ENCODE measurements at places on chromosomes 16 and 17.

- no peak for DNase-seq
Measured at GRCh38 chr16:4246777-4247459, 5.0 kb upstream of the SRL start.

DNA sequence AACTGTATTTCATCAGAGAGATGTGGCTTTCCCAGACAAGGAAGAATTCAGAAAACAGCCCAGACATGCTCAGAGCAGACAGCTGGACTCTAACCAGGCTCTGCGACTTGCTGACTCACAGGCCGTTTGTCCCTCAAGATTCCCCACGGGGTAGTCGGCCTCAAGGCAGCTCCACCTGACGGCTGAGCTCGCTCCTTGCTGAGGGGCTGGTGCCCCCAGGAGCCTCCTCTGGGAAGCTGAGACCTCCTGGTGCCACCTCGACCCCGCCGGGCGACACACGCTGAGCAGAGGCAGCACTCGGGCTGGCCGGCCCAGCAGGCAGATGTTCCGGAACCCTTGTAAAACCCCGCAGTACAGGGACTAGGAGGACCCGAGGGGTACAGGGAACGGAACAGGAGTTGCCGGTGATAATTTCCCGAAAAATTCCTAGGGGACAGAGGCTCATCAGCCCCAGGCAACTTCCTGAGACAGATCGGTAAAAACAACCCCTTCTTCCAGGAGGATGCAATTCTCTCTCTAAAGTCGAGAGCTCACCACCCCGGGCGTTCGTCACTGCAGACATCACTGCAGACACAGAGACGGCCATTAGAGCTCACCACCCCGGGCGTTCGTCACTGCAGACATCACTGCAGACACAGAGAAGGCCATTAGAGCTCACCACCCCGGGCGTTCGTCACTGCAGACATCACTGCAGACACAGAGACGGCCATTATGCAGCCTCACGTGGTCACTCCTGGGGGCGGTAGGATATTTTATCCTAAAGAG, 19.9 kb downstream of the RPH3AL start:
- no peak for DNase-seq

- DNase-seq, result no peak
Measured at GRCh38 chr16:4306470-4307214, 9.2 kb upstream of the GLIS2 start.

GRCh38 chr17:37816950-37817349, 72.1 kb upstream of the HNF1B start:
- DNase-seq, result no peak

DNA sequence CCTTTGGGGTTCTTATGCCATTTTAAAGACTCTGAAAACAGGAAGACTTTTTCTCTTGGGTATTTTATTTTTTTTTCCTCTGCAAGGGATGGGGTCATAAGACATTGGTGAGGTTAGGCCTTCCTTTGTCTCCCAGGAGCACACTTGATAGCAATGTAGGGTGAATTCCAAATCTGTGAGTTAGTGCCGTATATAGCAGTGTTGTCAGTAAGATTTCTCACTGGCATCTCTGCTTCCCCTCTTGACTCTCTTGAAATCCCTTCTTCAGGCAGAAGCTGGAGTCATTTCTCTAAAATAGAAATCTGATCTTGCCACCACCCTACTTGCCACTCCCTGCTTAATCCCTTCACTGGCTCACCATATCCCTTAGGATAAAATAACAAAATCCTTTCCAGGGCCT, 529.7 kb downstream of the WWOX start:
- DNase-seq, result no peak

DNA sequence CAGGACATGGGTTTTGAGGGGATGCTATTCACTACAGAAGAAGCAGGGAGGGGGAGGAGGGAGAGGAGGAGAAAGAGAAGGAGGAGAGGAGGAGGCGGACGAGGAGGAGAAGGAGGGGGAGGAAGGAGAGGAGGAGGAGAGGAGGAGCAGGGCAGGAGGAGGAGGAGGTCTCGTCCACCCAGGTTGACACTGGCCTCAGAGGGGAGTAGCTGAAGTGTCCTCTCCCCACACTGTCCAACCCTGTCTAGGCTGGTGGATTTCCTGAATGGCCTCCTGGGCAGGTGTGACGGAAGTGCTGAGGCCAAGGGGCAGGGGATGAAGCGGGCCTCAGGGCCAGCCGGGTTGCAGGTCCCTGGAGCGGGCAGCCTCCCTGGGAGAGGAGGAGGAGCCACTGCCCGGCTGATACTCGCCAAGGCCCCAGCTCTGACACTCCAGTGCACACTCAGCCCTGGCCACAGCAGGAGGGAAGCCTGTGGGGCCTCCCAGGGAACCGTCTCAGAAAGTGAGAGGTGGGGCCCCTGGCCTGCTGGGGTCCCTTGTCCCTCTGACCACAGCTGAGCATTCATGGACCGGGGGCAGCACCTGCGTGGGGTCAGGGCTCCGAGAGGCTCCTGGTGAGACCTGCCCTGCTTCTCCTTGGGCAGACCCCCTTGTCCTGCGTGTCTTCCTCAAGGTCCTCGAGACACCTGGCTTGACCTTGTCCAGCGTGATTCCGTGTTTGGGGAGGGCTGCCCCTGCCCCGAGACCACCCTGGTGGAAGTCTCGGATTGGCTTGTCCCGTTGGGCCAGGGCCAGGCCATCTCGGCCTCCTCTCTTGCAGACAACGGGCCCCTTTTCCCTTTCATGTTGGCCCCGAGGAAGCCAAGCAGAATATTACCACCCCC, 200.6 kb upstream of the CIBAR2 start:
- DNase-seq, result no peak

GRCh38 chr17:74803388-74803930, 27.3 kb upstream of the NAT9 start:
- DNase-seq, result no peak

DNA sequence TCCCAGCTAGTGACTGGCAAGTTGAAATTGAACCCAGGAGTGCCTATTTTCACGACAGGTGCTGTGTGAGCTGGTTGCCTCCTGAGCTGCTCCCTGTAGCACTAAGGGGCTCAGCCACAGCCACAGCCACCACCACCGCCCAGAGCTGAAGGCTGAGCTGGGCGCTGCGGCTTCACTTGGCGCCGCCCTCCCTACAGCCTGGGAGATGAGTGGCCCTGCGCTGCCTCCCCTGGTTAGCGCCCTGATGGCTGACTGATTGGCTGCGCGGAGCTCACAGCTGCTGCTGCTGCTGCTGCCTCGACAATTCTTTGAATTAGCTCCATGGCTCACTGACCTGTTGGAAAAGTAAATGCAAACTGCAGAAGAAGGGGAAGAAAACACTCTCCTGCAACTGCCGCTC, 91.8 kb upstream of the TMEM132E start:
- no peak for DNase-seq

DNA sequence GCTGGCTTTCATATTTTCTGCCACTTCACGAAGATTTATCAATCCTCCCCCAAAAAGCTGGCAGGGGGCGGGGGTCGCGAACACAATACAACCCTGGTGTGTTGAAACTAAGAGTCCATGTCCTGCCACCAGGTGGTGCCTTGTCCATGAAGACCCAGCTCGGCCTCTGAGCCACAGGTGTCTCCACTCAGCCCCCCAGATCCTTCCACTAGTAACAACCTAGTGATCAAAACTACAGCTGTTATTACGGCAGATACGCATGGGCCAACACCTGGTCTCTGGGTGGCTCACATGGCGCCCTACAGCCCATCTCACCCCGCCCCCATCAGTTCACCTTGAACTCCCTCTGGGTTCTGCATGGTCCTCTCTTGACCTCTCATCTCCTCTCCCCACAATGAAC, 27.7 kb downstream of the USP7 start:
- DNase-seq, result no peak

DNA sequence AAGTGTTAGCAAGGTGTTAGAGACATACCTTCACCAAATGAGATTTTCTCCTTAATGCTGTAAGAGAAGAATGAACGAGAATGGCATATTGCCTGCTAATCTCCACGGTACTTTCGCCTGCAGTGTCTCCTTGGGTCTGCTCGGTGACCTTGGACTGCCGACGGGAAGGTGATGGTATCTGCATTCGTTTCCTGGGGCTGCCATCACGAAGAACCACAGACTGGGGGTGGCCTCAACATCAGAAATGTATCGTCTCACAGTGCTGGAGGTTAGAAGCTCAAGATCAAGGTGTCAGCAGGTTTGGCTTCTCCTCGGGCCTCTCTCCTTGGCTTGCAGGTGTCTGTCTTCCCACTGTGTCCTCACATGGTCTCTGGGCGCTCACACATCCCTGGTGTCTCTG, 86.3 kb upstream of the TNRC6C start:
- DNase-seq, result no peak

DNA sequence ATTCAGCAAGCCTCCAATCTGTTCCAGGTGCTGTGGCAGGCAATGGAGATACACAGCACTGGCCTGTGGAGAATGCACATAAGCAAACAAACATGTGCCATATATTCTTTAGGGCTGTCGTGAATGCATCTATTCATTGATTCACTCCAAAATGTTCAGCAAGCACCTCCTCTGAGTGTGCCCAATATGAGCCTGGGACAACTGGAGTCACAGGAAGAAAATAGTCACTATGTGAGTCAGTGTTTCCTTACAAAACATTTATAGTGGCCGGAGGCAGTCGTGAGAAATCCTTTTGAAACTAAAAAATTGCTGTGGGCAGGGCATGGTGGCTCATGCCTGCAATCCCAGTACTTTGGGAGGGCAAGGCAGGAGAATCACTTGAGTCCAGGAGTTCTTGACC, 310.1 kb downstream of the CA10 start:
- DNase-seq, result no peak

- no peak for DNase-seq
Measured at GRCh38 chr16:53673189-53673588, 30.5 kb downstream of the RPGRIP1L start.

DNA sequence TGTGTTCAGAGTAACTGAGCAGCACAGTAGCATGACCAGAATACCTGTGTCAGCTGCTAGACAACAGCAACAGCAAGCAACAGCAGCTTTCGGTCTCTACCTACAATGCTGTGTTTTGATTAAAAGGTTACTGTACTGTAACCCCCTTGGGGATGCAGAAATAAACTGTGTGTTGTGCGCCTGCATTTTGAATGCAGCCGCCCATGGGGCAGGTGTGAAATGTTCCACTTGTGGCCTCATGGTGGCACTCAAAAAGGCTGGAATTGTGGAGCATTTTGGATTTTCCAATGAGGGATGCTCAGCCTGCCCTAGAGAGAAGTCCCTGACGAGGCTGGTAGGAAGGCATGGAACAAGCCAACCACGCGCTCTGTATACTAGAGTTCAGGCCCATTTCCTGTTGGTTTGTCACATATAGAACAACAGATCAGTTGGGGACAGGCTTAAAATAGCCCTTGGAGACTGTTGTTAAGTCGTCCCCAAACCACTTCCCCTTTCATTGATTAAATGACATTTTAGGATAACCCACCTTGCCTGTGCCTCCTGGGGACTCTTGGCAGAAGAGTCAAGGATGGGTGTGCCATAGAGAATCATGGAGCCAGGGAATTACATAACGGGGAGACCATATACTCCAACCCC, 27.1 kb downstream of the SCPEP1 start:
- no peak for DNase-seq

DNA sequence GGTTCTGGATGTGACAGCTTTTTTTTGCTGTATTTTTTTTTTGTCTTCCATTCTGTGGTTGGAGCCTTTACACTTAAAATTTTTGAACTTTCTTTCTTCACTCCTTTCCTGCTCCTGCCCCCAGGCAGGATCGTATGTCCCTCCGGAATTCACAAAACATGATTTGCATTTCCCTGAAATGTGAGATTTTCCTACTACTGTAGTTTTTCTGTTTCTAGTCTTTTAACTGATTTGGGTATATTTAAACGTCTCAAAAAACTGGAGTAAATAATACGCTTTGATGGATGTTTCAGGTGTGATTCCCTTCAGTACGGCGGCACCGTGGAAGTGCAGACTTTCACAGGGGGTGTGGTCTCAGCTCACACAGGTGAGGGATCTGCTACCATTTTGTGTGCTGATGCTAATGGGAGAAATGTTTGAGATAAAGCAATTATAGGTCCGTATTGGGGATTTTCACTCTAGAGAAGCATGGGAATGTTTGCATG, 686 bp downstream of the SRCAP start:
- no peak for DNase-seq

DNA sequence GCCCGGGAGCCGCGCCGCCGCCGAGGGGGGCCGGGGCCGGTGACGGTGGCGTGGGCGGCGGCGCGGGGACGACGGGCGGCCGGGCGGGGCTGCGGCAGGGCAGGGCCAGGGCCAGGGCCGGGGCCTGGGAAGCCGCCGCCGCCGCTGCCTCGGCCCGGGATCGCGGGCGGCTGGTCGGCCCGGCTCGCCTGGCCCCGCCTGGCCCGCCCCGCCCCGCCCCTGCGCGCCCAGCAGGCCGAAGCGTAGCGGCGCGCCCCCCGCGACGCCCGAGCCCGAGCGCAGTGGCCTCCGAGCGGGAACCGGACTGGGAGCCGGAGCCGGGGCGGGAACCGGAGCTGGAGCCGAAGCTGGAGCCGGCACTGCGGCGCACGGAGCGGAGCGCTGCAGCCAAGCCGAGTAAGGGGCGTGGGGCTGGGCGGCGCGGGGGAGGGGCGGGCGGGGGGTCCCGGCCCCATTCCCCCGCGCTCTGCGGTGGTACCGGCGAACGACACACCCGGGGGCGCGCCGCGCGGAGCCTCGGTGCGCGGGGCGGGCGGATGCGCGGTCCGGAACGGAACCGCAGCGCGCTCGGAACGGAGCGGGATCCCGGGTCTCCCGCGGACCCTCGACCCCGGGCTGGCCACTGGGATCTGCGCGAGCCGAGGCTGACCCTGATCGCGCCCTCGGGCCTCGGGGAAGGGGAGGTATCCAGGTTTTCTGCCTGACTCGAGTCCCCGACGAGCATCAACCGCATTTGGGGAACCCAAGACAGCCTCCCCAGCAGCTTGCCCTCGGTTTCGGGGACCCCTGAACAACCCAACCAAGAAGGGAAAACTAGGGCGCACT, at the start of gene BEAN1:
TSS of gene BEAN1 (plus strand) at position 260 of the 825 bp plus-strand sequence. CDS start 10,382 bp downstream, outside the sequence.
- peak; percentile 27 for DNase-seq

GRCh38 chr16:89982318-89982717, 33.8 kb downstream of the DEF8 start:
- DNase-seq, result no peak

- no peak for DNase-seq
Measured at GRCh38 chr16:23119570-23119969, 29.7 kb downstream of the USP31 start.

DNA sequence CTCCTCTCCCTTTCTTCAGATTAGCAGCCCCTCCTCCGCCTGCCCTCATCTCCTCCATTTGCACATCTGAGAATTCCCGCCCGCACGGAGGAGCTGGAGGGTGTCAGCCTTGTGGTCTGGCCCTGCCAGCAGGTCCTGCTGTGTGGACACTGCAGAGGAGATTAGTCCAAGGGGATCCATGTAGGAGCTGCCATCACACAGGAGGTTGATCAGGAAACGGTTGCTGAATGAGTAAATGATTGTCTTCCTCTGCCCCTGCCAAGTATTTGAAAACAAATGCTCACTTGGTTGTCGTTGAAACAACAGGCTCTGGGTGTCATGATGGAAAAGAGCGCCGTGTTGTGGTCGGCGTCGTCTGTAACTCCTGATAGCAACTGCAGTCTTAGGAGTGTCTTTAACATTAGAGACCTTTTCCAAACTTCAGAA, 63.8 kb upstream of the CHMP6 start:
- DNase-seq, result peak; percentile 15

DNA sequence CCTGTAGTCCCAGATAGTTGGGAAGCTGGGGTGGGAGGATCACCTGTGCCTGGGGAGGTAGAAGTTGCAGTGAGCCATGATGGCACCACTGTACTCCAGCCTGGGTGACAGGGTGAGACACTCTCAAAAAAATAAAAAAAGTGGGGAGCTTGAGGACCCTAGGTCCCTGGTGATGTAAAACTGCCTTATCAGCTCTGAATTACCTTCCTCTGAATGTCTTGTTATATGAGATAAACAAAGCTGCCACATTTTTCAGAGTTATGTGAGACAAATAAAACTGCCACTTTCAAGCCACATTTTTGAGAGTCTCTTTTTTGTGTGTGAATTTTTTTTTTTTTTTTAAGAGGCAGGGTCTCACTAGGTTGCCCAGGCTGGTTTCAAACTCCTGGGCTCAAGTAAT, 32.0 kb upstream of the B4GALNT2 start:
- DNase-seq, result no peak

Data from right lung (tissue), 10 donors.